Activated naive CD8-positive, alpha-beta T cell treated with anti-CD3 and anti-CD28 coated beads, Interleukin-2, amount 10 ng/mL, durations not matched to agents 7 days and 5 days (primary cell): ENCODE measurements at places on chromosomes 3 and 15.

GRCh38 chr15:88178631-88179030 is 77.9 kb downstream of the NTRK3 start:
- DNase-seq = no peak

DNA sequence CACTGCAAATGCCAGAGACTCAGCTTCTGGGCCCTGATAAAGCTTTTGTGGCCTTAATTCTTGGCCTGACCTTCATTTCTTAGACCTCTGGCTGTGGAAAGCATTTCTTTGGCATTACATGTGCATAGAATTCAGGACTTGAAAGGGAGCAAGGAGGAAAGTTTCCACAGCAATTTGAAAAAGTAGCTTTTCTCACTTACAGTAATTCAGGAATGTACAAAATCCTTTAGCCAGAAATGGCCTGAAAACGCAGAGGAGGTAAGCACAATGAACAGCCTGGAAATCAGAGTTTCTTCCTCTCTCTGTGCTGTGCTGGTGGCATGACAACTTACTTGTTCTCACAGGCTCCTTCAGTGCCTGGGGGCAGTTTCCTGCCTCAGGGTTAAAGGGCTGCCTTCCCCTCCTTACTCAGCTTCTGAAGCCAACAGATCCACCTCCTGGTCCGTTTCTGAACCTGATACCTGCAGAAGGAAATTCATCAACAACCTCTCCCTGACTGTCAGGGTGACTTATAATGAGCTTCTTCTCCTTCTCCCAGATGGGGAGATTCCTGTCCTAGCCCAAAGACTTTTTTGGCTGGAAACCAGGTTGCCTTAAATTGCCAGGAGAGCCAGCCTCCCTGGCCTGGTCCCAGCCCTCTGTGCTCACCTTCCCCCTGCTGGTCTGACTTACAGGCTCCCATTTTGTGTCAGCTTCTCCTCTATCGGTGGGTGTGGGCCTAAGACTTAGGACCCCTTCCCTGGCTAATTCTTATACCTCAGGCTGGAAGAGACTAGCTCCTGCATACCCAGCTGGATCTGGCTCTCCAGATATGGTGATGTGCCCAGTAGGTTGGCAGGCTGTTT is 102.3 kb downstream of the MYRIP start:
- no peak for DNase-seq

GRCh38 chr3:101851072-101851770 is 1.9 kb downstream of the NFKBIZ start:
- no peak for DNase-seq

GRCh38 chr15:97995881-97996603 is 35.5 kb downstream of the ARRDC4 start:
- no peak for DNase-seq

- no peak for DNase-seq
Measured at GRCh38 chr3:157755233-157755632, 252.0 kb upstream of the VEPH1 start.

GRCh38 chr15:36601497-36601932 is 22.1 kb downstream of the CDIN1 start:
- DNase-seq = no peak

DNA sequence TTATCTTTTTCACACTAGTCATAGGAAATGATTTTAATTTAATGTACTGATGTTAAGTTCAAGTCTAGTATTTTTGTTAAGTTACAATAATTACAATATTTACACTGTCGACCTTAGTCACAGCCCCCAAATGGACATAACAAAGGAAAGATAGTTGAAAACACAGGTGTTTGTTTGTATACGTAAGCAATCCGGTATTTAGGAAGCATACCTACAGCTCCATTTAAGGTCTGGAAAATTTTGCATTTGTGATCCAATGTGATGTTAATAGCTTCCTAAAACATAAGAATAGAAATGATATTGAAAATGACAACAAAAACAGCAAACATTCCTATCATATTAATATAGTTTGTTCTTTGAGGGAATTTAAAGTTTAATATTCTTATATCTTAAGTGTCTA is 56.9 kb downstream of the PLOD2 start:
- no peak for DNase-seq

- DNase-seq = no peak
Measured at GRCh38 chr3:50339485-50340146, 1.0 kb downstream of the RASSF1 start.

DNA sequence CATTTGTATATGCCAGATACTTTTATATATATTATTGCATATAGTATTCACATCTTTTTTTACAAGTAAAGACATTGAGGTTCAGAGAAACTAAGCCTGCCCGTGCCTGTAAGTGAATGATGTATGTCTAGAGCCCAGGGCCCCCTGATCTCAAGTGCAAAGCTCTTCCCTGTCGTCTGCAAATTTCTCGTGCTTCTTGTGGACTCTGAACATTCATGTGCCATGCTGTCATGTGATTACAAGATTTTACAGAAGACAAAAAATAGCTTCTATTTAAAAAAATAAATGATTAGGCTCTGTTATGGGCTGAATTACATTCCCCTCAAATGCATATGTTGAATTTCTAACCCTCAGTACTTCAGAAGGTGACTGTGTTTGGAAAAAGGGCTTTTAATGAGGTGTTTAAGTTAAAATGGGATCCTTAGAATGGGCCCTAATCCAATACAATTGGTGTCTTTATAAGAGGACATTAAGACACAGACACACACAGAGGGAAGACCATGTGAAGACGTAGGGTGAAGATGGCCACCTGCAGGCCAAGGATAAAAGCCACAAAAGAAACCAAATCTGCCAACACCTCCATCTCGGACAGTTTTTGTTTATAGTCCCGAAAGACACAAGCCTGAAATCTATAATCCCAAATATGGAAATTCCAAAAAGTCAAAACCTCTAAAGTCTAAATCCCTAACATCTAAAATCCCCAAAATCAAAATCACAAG is 3.9 kb upstream of the MASP1 start:
- no peak for DNase-seq

DNA sequence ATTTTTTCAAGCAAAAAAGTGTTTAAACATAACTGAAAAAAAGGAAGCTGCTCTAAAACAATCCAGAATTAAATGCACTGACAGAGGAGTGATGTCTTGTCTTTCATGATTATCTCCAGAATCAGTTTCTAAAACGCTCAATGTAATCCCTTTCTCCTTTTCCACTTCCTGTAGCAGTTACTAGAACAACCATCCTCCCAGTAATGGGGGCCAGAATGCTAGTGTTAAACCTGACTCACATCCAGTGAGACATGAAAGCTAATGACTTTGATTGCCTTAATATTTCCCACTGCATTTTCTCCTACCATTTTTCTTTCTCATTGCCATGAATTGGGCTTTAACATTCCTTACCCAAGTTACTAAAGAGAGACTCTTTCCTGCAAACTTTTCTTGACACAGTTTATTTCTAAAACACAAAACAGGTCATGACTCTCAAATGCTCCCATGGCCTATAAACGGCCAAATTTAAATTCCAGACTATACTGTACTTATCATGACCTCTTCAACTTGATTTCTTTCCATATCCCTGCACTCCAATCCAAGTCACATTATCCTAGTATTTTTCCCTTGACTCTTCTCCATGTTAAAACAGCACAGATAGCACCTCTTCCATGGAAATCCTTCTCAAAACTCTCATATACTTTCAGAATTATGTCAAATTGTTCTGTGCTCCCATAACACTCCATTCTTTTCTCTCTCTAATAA is 341.4 kb downstream of the NAALADL2 start:
- no peak for DNase-seq

GRCh38 chr3:14214764-14215163 is 36.1 kb downstream of the LSM3 start:
- DNase-seq = no peak

DNA sequence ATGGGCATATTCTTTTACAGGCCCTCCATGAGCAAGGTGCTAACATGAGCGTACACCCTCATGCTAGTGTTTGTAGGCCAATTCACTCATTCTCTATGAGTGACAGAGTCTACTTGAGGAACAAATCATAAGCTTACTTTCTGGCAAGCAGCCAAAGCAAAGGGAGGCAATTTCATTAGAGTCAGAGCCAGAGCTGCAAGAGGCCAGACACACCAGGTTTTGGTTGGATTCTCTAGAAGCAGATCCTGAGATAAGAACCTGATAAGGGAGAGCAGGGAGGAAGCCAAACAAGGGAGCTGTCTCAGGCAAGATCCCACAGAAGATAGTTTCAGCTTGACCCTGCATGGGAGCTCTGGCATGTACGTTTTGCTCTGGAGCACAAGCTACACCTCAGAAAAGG is 214.1 kb upstream of the CTNNB1 start:
- no peak for DNase-seq

DNA sequence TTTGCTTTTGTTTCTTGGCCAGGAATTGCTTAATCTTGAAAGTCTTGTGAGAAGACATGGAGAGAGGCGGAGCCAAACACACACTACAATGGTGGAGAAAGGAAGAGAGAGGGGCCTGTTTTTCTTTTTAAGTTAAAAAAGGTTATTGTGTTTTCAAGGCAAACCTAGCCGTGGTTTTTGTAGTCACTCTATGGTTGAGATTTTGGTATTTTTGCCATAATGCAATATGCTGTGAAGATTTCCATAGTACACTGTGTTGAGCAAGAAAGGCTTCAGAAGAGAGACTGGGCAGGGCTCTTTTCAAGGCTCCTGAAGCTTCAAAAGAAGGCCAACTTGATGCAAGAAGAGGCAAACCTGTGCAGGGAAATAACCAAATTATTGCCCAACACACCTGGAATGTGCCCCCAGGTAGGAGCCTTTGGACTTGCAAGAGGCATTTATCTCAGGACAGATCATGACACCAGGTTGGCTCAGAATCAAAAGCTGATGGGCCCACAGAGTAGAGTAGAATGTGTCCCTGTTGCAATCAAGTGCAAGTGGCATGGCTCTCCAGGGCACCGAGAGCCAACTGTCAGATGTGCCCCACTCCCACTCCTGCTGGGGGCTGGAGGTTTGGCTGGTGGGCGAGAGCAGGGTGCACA is 22.1 kb downstream of the AMOTL2 start:
- no peak for DNase-seq

- DNase-seq = no peak
Measured at GRCh38 chr3:156826896-156827882, 1.0 kb downstream of the LEKR1 start.

- peak; percentile 25 for DNase-seq
Measured at GRCh38 chr15:68307131-68307928, 29.8 kb downstream of the FEM1B start.

- no peak for DNase-seq
Measured at GRCh38 chr15:47566610-47567009, 150.7 kb upstream of the SEMA6D start.

DNA sequence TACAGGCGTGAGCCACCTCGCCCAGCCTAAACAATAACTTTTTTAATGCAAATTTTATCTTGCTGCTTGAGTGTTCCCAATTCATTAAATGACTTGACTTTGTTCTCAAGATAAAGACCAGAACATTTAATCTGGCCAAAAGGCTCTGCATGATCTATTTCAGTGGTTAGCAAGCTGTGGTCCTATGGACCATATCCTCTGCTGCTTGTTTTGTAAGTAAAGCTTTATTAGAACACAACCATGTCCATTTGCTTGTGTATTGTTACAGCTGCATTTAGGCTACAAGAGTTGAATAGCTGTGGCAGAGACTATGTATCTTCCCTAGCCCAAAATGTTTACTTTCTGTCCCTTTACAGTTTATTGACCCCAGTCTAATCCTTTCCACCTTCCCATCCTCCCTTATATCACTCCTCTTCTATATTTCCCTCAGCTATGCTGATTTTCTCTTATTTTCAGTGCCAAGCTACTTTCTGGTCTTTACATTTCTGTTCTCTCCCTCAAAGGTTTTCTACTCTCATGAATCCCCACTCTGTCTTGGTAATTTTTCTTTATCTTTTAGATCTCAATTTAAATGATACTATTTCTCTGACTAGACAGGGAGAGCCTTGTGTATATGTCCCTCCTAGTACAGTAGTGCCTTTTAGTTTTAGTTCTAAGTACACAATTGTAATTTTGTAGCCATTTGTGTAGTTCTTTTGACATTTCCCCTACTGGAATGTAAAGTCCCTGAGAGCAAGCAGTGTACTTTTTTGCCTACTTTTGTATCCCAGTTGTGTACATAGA is 23.2 kb downstream of the SELENOT start:
- DNase-seq = no peak

- peak; percentile 39 for DNase-seq
Measured at GRCh38 chr15:99421172-99421656, 144.6 kb upstream of the MEF2A start.

DNA sequence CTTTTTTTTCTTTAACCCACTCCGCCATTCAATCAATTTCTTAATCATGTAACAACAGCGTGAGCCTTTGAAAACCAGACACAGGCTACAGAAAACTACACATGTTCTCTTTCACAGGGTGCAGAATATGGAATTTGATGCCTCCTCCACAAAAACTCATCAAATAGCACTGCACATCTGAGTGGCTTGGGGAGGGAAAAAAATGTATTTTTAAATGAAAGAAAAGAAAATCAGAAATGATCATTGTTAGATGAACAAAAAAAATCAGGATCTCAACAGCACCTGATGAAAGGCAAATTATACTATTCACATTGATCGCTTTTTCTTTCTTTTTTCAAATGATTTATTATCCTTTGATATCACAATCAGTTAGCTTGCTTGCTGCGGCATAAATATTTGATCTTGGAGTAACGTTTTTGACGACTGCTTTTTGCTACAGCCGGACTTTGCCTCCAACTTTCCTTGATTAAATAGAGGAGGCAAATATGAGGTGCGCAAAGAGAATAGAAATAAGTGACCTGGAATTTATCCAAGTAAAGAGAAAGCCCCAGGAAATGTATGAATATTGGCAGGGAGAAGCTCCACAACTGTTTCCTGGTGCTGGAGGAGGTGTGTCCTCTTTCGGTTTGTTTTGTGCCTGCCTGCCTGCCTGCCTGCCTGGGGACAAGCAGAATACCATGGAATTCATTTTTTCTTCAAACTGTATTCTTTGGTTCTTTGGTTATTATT is 63.1 kb downstream of the EDEM1 start:
- no peak for DNase-seq

DNA sequence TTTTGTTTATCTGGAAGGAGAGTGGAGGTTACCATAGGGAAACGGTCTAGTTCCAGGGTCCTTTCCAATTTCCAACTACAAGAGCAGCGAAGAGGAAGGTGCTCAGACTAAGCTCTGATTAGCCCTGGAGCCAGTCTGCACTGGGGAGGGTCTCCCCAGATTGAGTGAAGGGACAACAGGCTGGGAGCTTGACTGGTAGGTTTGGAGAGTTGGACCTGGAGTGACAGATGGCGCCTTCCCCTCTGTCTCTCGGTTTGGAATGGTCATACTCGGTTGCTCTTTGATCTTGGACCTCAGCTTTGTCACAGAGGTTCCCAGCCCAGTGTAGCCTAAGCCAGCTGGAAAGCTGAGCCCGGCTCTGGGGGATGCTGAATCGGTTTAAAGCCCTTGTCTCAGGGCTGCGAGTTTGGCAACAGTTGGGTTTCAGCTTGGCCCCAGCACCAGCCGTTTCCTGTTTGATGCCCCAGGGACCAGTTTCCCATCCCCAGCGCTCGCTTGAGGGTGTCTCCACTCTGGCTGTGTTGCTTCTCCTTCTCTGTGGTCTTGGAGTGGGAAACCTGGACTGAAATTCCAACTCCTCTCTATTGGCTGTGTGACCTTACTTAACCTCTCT is 53.1 kb upstream of the ULK4 start:
- peak; percentile 34 for DNase-seq

- no peak for DNase-seq
Measured at GRCh38 chr15:39826975-39827374, 44.3 kb upstream of the FSIP1 start.
